ENCODE measurements at places on chromosomes 1 and 21.

DNA sequence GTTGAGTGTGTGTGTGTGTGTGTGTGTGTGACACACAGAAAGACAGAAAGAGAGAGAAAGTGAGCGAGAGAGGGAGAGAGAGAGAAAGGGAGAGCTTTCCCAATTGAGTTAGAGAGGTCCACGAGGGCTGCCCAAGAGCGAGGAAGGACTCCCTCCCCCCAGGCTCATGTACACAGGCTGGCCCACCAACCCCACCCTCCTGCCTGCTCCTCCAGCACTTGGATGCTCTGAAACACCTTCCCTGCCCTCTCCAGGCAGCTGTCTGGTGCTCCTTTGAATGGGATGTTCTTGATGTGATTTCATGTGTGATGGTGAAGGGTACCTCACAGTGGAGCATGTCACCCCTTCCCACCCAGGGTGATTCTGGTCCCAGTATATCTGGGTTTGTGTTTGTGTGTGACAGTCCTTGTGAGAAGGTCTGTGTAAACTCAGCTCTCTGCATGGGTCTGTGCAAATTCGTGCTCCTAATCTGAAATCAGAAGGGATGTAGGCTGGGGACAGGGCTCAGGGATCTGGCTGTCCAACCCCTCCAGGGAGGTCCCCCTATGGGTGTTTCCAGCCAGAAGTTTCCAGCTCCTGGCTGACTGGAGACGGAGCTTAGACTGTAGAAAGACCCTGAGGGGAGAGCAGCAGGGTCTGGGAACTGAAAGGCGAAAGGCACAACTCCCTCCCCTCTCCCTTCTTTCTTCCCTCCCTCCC lies 6.8 kb upstream of the PEAR1 start:
- no peak for DNase-seq

DNA sequence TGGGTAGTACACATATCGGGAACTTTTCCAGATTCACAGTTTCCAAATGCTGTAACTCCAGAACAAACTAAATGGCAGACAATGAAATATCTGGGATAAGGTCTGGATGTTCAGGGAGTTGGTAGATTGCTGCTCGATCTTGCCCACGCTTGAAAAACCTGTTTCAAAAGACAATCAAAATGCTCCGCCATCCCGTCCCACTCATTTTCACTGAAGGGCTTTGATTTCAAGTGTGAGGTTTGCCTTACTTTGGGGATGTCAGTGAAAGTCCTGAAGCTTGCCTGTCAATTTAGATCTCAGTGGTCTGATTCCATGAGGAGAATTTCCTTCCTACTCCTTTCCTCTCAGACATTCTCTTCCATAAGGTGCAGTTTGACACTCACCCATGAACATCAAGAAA lies 236.3 kb upstream of the KCNK2 start:
- no peak for DNase-seq

DNA sequence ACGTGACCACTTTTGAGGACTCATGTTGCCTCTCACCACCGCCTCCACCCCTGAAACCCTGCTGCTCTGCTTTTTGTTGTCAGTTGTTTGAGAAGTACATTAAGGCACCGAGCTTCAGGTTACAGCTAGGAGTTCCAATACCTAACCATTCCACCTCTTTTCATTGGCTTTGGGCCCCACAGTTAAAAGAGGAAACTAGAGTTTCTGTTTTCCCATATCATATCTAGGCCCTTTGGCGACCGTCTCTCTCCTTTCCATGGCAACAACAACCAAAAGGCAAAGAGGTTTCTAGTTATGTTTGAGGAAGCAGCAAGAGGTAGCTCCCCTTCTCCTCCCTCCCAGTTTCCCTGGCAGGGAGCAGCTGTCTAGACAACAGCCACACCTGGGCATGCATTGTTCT lies 5.9 kb downstream of the ANKRD35 start:
- no peak for DNase-seq

- DNase-seq: no peak
These were observed 333.8 kb downstream of the PTPRU start for GRCh38 chr1:29569971-29570634.

- no peak for DNase-seq
These were observed 24.5 kb upstream of the TNFRSF1B start for GRCh38 chr1:12142141-12142823.

DNA sequence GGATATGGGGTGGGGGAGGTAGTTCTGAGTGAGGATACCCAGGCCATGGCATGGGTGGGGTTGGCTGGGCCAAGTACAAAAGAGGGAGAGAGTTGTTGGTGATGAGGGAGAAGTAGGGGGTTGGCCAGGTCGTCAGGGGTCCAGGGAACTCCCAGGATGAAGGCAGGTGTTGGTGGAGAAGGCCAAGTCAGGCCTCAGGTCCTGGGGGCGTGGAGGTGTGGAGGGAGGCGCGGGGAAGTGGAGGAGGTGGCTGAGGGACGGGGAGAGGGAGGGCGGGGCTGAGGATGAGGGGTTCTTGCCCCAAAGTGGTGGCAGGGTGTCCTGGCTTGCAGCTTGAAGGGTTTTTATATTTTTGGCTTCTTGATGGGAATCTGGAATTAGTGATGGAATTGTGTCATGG lies 61.1 kb downstream of the FOXO6 start:
- no peak for DNase-seq

GRCh38 chr1:215166886-215167285 lies 84.3 kb downstream of the KCNK2 start:
- DNase-seq: no peak

- no peak for DNase-seq
These were observed 7.9 kb upstream of the ADGRB2 start for GRCh38 chr1:31771891-31772668.

DNA sequence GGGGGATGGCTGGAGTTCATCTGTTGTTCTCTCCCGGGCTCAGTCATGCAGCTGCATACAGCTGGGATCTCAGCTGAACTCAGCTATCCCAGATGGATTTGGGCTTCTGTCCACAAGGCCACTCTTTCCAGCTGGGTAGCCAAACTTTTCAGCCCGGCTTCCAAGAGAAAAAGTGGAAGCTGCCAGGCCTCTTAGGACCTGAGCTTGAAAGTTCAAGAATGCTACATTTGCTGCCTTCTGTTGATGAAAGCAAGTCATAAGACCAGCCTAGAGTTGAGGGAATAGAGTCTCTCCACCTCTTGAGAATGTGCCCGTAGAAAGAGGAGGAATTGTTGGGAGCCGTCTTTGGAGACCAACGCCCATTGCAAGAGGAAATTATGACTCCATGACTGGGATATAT lies 95.3 kb downstream of the C1orf21 start:
- DNase-seq: no peak

GRCh38 chr1:168127503-168127902 lies 9.2 kb downstream of the GPR161 start:
- no peak for DNase-seq

- DNase-seq: no peak
These were observed 291.2 kb downstream of the PTPRC start for GRCh38 chr1:198929961-198930599.

DNA sequence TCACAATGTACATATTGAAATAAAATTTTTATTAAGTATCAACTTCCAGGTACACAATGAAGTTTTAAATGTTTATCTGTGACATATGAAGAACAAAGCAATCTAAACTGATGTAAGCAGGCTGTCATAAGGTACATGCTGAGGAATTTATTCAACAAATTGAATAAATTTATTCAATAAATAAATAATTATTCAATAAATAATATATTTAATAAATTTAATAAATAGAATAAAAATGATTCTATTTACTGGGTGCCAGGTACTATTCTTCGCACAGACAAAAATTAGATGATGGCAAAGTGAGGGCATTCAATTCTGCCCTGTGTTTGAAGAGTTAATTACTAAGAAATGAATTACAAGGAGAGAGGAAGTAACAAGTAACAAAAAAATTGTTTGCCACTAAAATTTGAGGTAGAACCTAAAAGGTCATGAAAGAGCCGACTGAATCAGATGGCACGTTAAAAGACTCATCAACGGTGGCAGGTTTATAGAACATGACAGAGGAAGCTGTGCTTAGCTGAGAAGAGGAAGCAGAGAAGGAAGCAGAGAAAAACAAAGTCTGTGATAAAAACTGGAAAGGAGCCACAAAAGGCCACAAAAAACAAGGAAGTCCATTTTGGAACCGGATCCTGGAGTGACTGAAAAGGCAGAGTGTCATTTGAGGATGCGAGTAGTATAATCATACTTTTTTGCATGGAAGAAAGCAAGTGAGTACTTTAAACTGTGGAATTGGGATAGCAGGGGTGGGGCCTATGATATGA lies 2.2 kb upstream of the USP24 start:
- DNase-seq: no peak

GRCh38 chr1:103783944-103784377 lies 34.3 kb downstream of the AMY1C start:
- DNase-seq: no peak

GRCh38 chr1:231636157-231636556 lies 9.6 kb downstream of the DISC1 start:
- DNase-seq: no peak

DNA sequence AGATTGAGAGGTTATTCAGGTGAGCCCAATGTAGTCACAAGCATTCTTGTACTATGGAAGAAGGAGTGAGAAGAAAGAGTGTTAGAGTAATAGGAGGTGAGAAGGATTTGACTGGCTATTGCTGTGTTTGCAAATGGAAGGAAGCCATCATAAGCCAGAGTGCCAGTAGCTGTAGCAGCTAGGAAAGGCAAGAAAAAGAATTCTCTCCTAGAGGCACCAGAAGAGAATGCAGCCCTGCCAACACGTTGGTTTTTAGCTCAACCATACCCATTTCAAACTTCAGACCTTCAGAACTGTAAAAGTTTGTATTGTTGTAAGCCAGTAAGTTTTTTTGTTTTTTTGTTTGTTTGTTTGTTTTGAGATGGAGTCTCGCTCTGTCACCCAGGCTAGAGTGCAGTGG lies 8.9 kb upstream of the IL12RB2 start:
- no peak for DNase-seq

DNA sequence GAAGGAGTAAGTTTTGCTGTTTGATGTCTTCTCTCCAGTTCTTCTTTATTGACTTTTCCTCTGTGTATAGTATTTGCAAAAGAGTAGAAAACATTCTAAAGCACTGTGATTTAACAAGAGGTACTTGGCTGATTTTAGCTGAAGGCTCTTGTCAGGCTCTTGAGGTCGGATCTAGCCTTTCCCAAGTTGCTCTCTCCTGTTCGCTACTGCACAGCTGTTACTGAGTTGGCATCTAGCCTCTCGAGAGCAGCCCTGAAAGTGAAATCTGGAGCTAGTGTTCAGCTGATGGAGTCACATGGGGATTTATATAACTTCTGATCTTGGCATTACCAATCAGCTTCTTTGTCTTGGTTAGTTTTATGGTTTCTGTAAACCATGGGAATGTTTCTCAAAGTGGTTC lies 193.1 kb downstream of the RYR2 start:
- DNase-seq: no peak

- no peak for DNase-seq
These were observed 72.1 kb downstream of the CCDC18 start for GRCh38 chr1:93252598-93252997.

- DNase-seq: peak; percentile 55
These were observed at the start of gene ELOA for GRCh38 chr1:23743287-23744152. Gene ELOA, plus strand, starts transcription at chr1:23743471. Its CDS starts 33 bp downstream, at chr1:23743504.

- no peak for DNase-seq
These were observed 250.2 kb upstream of the FGGY start for GRCh38 chr1:59046730-59047157.

GRCh38 chr1:157994704-157995582 lies 1.5 kb downstream of the KIRREL1 start:
- no peak for DNase-seq

DNA sequence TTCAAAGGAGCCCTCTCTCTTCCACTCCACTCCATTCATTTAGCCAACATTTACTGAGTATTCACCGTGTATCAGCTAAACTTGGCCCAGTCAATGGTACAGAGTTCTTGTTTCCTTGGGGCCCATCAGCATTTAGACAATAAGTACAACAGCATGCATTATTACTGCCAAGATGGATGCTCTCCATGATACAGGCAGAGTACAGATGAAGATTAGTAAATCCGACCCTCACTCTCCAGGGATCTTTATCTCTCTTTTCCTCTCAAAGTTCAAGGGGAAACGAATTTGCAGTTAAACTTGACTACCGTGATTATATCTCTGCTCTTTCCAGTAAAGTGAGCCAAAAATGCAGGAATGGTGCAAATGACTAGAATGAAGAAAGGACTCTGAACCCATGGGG lies 184.6 kb upstream of the DUSP10 start:
- no peak for DNase-seq

- no peak for DNase-seq
These were observed 62.8 kb downstream of the PIK3CD start for GRCh38 chr1:9714257-9714718.

- no peak for DNase-seq
These were observed 250.3 kb upstream of the SGIP1 start for GRCh38 chr1:66283622-66284041.

DNA sequence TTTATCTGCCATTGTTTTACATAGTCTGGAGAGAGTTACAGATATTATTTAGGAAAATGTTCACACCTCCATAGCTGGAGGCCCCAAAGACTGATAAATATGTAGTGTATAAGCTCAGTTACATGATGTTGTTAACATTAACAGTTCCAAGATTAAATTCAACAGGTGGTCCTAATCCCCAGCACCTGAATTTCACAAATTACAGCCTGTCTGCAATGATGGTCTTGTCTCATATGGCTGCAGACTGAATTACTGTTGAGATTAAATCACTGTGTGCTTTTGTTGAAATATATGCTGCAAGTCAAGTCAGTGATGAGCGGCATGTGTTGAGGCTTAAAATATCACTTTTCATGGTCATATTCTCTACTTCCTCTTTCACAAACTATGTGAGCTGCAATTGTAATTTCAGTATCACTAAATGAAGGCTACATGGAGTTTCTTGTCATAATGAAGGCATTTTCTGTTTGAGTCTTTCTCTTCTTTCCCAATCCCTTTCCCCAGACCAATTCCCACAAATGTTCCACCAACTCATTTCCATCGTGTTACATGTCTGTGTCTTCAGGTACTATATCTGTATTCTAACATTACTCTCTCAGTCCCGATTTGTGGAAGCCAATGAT lies 4.2 kb downstream of the ST6GALNAC5 start:
- no peak for DNase-seq

GRCh38 chr1:61942856-61943255 lies 200.6 kb downstream of the PATJ start:
- no peak for DNase-seq

DNA sequence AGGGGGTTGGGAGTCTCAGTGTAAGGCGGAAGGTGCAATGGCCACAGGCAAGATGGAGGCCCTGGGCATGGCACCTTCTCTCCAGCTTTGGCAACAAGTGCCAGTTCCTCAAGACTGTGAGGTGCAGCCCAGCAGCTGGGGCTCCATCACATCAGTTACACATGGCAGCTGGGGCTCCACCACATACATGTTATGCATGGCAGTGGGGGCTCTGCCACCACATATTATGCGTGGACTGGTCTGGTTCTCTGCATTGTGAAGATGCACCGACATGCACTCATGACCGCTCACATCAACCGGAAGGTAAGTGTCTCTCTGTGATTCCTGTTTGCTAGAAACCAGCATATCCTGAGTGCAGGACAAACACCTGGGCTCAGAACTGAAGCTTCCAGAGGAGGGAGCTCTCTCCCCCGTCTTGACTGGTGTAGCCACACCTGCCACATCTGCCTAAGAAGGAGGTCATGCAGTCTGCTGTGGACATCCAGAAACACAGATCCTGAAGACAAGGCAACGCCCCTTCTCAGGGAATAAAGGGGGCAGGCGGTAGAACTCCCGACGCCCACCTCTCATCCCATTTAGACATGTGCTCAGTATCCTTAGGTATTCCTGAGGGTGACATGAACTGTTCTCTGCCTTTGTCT lies 104.1 kb upstream of the TMPRSS2 start:
- DNase-seq: no peak
